ENCODE measurements at places on chromosomes 4 and X.

- no peak for DNase-seq
Measured at GRCh38 chr4:185167234-185167633, 24.2 kb downstream of the SLC25A4 start.

DNA sequence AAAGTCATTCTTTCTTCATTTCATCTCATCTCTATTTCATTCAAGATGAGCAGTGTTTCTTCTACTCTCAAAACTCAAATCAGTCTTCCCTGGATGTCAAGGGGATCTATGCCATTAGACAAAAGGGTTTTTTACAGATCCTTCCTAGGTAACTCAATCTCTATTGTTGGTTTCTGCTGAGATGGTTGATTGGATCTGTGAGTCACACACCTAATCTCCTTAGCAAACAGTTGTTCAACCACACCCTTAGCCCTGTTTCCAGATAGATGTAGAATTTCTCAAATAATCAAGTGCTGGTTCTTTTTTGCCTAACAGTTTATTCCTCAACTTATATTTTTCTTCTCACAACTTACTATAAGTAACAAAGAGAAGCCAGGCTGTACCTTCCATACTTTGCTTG is 200.5 kb downstream of the KDR start:
- DNase-seq = no peak

DNA sequence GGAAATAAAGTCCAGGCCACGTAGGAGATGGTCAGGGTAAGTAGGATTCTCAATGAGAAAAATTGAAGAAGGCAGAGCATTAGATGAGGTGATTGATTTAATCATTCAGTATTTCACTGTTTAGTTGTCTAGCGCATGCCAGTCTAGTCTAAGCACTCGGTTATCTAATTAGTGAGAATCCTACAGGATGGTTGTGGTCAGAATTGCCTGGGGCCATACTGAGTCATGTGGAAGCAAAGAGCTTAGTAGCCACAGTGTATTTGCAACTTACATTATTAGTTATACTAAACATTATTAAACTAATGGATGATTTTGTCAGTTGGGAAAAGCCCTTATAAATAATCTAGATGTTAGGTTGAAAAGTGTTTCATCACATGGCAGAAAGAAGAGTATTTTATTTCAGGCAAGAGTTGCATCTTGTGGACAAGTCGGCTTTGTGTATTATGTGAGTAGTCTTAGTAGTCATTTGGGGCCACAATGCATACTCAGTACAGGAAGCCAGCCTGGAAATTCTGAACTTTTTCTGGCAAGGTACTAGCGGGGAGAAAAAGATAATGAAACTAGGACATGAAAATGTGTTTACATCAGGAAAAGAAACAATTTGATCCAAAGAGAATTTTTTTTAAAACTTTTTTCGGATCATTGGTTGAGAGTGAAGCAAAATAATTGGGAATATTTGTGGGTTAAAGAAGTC is 31.9 kb downstream of the CPEB2 start:
- DNase-seq = no peak

DNA sequence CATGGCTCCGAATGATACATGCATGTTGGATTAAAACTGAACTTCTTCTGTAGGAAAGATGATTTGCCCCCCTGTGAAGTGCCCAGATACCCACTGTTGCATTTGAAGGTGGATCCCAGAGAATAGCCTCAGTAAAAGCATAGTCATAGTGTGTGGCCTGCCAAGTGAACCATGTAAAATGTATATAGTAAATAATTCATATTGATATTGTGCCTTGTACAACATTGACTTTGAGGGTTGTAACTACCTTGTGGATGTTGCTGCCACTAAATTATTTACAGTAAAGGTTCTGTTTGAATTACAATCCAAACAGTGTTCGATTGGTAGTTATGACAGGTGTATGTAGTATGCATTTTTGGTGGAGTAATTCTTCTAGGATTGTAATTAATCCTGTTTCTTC is 19.2 kb downstream of the TMEM131L start:
- no peak for DNase-seq

- DNase-seq = no peak
Measured at GRCh38 chr4:108141213-108141950, 27.4 kb downstream of the LEF1 start.

- no peak for DNase-seq
Measured at GRCh38 chr4:182133033-182133432, 110.2 kb upstream of the TENM3 start.

GRCh38 chr4:1011022-1011665 is at the start of gene FGFRL1:
Gene FGFRL1 (plus strand): TSS chr4:1011626. CDS start chr4:1012486, 860 bp downstream.
- peak; percentile 35 for DNase-seq

GRCh38 chrX:112270991-112271390 is 188.4 kb upstream of the TRPC5 start:
- DNase-seq = no peak

DNA sequence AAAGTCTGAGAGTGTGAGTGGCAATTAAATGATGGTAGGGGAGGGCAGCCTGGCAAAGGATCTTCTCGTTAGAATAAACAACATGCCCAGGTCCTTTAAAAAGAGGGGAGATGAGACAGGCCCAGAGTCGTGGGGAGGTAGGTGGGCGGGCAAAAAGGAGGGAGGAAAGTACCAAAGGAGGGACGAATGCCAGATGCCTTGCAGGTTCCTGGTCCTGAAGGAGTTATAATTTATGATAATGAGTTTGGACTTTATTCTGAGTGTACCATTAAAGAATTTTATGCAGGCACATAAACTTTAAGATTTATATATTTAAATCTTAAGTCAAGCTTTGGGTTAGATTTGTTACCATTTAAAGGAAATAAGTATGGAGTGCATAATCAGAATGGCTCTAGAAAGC is 62.3 kb upstream of the SMARCA5 start:
- no peak for DNase-seq

- DNase-seq = no peak
Measured at GRCh38 chr4:109211671-109212070, 90.8 kb downstream of the COL25A1 start.

DNA sequence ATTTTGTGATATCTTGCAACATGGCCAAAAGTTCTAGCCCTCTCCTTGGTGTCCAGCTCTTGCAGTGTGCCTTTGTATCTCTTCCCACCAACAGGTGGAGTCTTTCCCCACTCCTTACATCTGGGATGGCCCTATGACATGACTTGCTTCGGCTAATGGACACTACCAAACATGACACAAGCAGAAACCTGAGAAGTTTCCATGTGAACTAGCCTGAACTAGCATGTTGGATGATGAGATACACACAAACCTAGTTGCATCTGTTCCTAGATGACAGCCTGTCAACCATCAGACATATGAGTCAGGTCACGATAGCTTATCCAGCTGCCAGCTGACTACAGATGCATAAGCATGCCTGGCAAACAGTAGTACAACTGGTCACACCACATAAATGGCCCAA is 207.5 kb upstream of the FTHL17 start:
- DNase-seq = no peak

DNA sequence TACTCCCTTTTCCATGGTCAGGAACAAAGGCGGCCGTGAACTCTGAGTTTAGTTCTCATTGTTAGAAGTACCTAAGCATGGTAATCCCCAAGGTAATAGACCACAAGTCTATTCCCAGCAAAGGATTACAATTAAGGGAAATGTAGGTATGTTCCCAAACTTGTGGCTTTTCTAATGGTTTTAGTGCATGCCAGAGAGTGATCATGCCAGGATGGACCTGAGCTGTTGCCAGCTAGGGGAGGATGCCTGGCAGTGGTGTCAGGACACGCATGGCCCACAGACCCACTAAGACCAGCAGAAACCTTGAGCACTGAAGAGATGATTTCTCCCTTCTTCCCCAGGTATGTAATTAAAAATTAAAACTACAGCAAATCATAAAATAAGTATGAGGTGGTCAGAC is 60.8 kb downstream of the COQ2 start:
- DNase-seq = no peak

- DNase-seq = no peak
Measured at GRCh38 chr4:106614441-106614840, 245.9 kb upstream of the GIMD1 start.

DNA sequence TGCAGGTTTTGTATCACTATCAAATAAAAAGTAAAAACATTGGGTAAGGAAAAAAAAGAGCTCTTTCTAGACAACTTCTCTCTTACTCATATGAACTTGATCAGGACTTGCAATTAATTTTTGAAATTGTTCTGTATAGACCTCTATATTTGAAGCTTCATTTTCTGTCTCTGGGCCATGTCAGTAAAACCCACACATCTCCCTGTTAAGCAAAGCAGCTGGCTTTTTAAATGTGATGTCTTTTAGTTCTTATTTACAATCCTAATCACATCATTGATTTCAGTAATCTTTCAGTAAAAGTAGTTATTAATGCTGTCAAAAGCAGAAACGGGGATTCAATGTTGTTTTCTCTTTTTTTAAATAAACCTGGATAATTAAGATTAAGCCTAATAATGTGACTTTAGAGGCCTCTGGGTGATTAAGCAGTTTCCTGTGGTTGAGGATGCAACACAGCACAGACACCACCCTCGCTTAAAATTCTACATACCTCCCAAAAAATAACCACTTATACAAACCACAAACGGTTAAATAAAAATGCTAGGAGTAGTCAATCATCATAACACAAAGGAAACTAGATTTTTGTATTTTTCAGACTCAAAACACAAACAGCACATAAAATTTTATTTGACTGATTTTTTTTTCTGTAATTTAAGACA is 5.2 kb upstream of the PCDH10 start:
- DNase-seq = no peak

DNA sequence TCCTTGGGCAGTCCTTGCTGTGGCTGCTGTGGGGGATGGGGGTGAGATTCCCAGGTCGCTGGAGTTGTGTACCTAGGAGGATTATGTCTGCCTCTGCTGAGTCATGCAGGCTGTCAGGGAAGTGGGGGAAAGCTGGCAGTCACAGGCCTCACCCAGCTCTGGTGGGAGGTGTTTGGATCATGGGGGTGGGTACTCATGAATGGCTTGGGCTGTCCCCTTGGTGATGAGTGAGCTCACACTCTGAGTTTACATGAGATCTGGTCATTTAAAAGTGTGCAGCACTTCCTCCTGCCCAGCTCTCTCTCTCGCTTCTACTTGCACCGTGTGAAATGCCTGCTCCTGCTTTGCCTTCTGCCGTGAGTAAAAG is 24.6 kb upstream of the PDLIM3 start:
- DNase-seq = no peak

DNA sequence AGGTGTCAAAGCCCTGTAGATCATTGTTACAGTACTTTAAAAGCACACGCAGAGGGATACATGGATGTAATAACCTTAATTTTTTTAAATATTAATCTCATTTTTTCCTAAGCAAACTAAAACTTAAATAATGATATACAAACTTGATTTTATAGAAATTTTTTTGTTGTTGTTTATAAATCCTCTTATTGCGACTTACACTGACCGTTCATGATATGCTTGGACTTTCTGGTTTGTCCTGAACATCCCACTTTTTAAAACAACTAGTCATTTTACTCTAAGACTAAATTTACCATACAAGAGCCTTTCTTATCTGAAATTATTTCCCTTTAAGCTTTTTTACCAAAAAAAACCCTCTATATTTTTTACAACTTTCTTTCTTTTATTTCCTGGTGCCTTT is 2106.0 kb downstream of the PCDH7 start:
- DNase-seq = no peak

DNA sequence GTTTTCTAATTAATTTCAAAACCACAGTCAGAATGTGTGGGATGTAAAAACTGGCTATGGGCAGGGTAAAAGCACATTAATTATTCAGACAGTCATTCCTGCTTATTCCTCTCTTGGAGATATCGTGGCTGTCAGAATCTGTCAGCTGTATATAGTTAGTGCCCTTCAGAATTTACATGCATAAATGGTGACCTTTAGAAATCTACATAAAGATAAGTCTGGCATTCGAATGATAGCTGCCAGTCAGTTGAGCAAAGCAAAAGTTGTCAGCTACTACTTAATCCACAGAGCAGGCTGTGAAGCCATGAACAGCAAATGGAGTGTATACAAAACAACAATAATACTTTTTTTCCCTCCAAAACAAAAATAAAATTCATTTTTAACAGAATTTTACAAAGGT is 189.5 kb downstream of the ADGRL3 start:
- DNase-seq = no peak

Measured in GOT3 (cell line).